NCI-H1105 treated with DMSO at 0.1 percent for 48 hours (cell line): ENCODE measurements at places on chromosomes 5 and 9.

DNA sequence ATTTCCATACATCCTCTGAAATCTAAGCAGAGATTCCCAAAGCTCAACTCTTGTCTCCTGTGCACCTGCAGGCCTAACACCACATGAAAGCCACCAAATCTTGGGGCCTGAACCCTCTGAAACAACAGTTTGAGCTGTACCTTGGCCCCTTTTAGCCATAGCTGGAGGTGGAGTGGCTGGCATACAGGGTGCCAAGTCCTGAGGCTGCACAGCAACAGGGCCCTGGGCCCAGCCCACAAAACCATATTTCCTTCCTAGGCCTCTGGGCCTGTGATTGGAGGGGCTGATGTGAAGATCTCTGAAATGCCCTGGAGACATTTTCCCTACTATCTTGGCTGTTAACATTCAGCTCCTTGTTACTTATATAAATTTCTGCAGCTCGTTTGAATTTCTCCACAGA, 26.5 kb downstream of the DOCK2 start:
- no peak for DNase-seq

- no peak for DNase-seq
These were observed 996.4 kb upstream of the WWC1 start for GRCh38 chr5:167294882-167295680.

- DNase-seq, result no peak
These were observed 952 bp upstream of the AMACR start for GRCh38 chr5:34008802-34009201.

- no peak for DNase-seq
These were observed 165.0 kb downstream of the DAB2IP start for GRCh38 chr9:121816449-121816817.

GRCh38 chr5:14557203-14557770, 24.3 kb upstream of the OTULINL start:
- DNase-seq, result peak; percentile 14

- DNase-seq, result no peak
These were observed 70.4 kb upstream of the PSD2 start for GRCh38 chr5:139725073-139725830.

GRCh38 chr9:75238311-75238976, 150.1 kb downstream of the OSTF1 start:
- DNase-seq, result peak; percentile 16

DNA sequence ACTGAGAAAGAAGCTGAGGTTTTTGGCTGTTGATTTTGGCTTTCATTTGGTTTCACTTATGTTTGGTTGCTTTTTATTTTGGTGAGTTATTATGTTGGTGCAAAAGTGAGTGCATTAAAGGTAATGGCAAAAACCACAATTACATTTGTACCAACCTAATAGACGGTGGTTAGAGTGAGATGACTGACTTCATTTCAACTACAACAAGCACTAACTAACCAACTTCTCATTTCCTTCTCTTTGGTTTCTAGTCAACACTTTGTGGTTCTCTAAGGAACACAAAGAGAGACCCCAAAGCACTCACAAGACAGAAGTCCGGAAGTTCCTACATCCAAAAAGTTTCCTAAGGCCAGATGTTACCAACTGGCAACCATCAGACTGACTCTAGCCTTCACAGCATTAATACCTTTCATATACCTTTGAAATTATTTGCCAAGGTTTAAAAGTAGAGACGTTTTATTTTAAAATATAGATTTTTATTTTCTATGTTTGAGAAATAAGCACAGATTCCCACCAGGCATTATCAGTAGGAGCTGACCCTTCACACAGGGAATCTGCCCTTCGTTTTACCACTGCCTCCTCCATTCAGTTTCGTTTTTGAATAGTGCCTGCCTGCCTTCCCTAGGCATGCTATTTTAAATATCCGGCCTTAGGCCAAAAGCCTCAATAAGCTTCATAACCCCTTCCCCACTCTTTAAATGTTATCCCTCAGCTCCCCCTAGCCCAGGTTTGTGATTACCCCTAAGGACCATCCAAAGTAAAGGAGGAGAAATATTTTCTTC, 301.1 kb upstream of the PTGER4 start:
- no peak for DNase-seq

DNA sequence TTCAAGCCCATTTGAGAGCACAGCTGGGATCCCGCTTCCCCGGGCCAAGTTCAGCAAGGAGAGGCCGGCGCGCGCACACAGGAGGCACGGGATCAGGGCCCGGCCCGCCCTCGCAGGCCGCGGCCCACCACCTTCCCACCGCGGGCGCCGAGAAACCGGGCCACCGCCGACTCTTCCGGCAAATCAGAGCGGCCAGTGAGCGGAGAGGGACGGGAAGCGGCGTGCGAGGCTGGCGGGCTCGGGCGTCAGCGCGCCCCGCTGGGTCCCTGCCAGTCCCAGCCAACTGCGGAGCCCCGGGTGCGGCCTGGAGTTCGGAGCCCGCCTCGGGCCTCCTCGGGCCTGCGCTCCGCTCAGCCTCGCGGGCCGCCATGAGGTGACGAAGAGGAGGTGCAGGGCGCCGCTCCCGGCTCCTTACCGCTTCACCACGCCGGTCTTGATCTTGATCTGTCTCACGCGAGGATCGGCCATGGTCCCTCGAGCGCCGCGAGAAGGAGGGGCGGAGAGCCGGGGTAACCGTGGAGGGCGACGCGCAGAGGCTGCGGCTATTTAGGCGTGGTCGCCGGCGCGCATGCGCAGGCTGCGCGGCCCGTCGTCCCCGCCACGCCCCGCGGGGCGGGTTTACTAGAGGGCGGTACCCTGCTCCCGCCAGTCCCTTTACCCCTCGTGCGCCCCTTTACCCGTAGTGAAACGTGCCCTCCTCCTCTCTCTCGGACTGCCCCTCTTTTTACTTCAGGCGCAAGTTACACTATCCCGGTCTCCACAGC, at the start of gene TBCA:
Gene TBCA (minus strand): TSS at position 550 of the 764 bp plus-strand sequence. CDS start 82 bp downstream, at position 468.
- DNase-seq, result peak; percentile 80

DNA sequence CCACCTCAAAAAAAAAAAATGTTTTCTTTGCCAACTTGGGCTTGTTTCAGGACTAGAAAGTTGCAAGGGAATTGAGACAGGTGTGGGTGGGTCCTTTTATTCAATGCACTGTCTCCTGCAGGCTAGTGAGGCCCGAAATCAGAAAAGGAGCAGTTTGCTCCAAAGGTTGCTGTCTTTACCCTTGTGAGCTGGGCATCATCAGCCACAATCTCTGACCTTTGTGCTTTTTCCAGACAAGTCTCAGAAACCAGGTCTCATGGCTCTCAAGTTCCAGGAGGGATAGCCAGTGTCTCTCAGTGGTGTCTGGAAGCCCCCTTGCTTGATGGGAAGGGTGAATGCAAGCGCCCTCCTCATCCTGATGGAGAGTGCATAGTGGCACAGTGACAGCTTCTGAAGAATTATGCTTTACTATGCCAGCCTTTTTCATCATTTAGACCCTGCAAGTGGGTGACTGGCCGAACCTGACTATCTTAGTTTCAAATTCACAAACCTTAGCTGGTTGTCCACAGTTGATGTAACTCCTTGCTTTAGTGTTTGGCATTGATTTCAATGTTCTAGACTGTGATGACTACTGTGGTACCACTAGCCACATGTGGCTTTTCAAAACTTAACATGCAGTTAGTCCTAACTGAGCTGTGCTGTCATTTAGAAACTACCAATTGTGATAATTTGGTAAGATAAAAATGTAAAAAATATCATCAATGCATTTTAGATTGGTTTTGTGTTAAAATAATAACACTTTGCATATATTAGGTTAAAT, 468.6 kb downstream of the GADD45G start:
- DNase-seq, result no peak

GRCh38 chr9:128701227-128701854, 962 bp upstream of the PKN3 start:
- no peak for DNase-seq

DNA sequence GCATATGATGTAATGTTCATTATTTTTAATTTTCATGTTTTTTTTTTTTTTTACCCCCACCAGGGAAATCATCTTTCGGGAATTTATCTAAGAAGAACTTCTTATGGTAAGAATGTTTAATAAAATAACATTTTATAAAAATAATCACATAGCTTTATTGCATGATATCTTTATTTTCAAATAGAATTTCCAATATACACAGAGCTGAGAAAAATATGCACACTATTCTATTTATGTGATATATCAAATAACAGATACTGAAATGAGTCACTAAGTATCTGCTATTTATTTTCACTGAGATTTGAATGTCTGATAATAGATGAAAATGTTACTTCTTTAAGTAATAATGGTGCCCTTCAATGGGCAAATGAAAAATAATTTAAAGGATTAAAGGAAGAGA, 1217.3 kb downstream of the MAT2B start:
- DNase-seq, result no peak

DNA sequence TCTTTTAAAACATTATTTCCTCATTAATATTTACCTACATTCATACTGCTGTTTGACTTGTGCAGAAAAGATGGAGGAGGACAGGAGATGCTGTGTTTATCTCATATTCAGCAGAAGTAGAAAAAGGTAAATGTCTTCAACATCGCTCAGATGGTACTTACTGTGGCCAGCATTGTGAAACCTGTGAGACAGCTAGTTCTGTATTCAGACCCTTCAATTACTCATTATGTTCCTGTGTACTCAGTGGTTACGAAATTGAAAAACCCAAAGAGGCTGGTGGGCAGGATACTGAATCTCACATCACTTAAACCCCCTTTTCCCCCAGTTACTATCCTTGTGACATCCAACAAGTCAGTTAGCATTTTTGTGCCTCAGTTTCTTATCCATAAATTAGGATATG, 216.0 kb downstream of the KDM4C start:
- DNase-seq, result no peak

GRCh38 chr9:130939405-130940026, 469 bp upstream of the FIBCD1 start:
- DNase-seq, result no peak

GRCh38 chr5:142630927-142631539, 54.9 kb downstream of the FGF1 start:
- no peak for DNase-seq

- no peak for DNase-seq
These were observed 42.8 kb upstream of the PDE8B start for GRCh38 chr5:77167695-77168121.

- DNase-seq, result no peak
These were observed 119.7 kb downstream of the FAM174A start for GRCh38 chr5:100654895-100655294.

- no peak for DNase-seq
These were observed 154.9 kb downstream of the FGF18 start for GRCh38 chr5:171574376-171574775.

GRCh38 chr9:120100595-120100994, 479.4 kb downstream of the CDK5RAP2 start:
- no peak for DNase-seq

DNA sequence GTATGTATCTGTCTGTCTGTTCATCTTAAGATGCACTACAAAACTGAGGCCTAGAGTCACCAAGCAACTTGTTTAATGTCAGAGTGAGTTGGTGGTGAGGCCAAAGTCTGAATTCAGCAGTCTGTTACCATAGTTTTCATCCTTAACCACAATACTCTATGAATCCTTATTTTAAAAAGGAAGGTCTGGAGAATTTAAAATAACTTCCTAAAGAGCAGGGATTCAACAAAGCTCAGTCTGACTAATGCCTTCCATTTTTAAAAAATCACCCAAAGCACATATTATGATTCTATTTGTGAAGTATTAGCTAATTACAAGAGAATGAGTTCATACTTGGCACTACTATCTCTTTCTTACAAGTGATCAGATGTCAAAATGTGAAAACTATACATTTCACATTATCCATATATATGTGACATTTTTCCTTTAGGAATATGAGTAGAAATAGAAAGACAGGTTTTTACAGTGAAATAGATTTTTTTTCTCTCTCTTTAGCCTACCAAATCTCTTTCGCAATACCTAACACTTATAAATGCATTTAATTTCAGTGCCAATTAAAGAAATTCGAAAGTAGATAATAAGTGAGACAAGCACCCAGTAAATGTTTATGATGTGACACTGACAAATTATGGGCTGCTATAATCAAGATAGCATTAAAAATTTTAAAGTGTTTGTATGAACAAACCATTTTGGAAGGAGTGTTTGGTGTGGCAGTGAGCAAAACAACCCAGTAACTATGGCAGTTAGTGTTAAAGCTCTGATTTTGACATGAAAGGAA, 102.3 kb upstream of the CDKN2B start:
- no peak for DNase-seq

- DNase-seq, result no peak
These were observed 226.4 kb downstream of the EFNA5 start for GRCh38 chr5:107444300-107444699.

GRCh38 chr9:126754436-126755316, 50.2 kb upstream of the ZBTB43 start:
- DNase-seq, result no peak

DNA sequence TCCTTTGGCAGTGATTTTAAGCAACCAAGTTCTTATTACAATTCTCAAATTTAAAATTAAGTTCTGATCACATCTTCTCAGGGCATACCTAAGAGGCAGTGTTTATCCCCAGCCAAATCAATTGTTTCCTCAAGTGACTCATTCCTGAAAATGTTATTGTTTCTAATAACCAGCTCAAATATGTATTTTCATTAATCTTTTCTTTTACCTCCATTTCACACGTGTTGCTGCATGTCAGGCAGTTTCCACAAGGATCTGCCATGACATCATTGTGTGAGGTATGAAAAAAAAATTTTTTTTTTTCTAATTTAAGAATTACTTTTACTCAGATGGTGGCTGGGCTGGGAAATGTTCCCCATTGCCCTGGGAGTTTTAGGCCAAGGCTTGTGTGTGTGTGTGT, 113.0 kb upstream of the NTRK2 start:
- DNase-seq, result no peak

GRCh38 chr5:168601972-168602371, 22.8 kb upstream of the PANK3 start:
- DNase-seq, result no peak

GRCh38 chr5:69492923-69493395, 369 bp downstream of the OCLN start:
- peak; percentile 44 for DNase-seq

GRCh38 chr9:110918316-110919049, 119.8 kb downstream of the LPAR1 start:
- no peak for DNase-seq

GRCh38 chr9:27391040-27391895, 94.3 kb upstream of the EQTN start:
- DNase-seq, result no peak

DNA sequence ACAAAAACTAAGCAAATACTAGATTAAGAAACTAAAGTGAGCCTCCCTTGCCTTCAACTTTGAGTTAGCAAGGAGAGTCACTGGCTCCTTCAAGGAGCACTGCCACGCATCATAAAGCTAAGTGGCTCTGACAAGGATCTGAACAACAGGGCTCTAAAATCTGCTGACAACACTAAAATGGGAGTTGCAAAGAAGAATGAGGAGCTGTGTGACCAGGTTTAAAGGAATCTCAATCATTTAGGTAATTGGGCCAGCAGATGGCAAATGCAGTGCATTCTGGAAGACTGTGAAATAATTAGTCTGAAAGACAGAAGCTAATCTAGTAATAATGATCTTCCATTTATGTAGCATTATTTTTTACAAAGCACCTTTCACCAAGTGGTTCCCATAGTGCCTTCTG, 297.0 kb upstream of the TAS2R1 start:
- DNase-seq, result no peak

GRCh38 chr5:94802450-94802849, 184.0 kb downstream of the SLF1 start:
- no peak for DNase-seq
